ENCODE measurements at places on chromosomes 12 and 14. TPM values are rescaled to one million over a fixed set of nuclear protein-coding genes. Genes with fewer than 3 reads are reported as not detected.

Gene SLC6A13
- 7.0 TPM for total RNA-seq

Gene WNT5B
- 11.3 TPM for total RNA-seq

- H3K27me3 ChIP-seq = peaks cover 13% of the 10 kb centered on the region
- H3K27ac ChIP-seq = no peak overlapping the region
- H3K4me1 ChIP-seq = peaks cover 14% of the 10 kb centered on the region
- H3K36me3 ChIP-seq = no peaks in the 10 kb centered on the region
Measured at GRCh38 chr12:24256684-24257083, 307.2 kb upstream of the SOX5 start.

Gene EGLN3
- total RNA-seq = 13.2 TPM

DNA sequence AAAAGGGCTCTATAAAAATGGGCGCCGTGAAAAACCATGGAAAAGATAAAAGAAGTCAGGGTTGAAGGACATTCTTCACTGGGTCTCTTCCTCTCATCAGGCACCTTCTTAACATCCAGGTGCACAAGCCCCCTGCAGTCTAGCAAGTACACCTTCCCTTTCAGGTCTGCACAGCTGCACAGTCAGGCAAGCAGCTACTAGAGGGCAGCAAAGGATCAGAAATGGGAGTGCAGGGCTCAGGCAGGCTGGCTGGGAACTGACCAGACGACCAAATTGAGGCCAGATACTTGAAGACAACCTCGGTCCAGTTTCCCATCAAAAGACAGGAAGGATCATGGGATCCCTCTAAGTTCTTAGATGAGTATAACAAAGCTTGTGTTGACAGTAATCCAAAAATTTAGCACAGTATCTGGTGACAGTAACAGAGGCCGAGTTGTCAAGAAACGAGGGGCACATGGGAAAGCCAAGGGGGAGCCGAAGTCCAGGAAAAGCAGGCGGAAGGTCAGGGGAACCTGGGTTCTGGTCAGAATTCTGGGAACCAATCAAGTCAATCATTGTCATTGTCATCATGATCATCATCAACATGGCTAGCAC is 10.1 kb upstream of the GRIP1 start:
- peaks cover 9% of the 10 kb centered on the region for H3K4me1 ChIP-seq
- H3K4me3 ChIP-seq = no peak overlapping the region
- no peak for DNase-seq

Gene KRT73
- not detected for total RNA-seq

Gene LRCOL1
- not detected for total RNA-seq

Gene PTCSC3
- total RNA-seq = not detected

GRCh38 chr12:124738636-124739467 is 124.8 kb downstream of the SCARB1 start:
- H3K27ac ChIP-seq = peak overlapping the region; percentile 58
- DNase-seq = no peak

DNA sequence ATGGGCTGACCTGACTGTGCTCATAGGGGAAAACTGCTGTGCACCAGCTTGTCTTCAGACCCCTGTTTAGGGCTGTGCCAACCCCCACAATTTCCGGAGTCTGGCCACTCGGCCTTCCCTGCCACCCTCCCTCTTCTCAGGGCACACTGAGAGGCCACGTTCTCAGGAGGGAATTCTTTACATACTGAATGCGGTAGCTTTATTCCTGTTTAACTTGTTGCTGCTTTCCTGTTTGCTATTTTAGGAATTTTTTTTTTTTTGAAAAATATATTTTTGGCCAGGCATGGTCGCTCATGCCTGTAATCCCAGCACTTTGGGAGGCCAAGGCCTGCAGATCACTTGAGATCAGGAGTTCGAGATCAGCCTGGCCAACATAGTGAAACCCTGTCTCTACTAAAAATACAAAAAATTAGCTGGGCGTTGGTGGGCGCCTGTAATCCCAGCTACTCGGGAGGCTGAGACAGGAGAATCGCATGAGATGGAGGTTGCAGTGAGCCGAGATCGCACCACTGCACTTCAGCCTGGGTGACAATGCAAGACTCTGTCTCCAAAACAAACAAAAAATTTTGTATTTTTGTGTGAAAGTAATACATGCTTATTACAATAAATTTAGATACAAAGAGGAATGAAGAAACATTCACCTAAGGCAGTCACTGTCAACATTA is 39.5 kb downstream of the TPCN1 start:
- peaks cover 19% of the 10 kb centered on the region for H3K4me1 ChIP-seq
- H3K36me3 ChIP-seq = peaks cover 3% of the 10 kb centered on the region
- H3K4me3 ChIP-seq = peak overlapping the region; percentile 44
- H3K27ac ChIP-seq = peak overlapping the region; percentile 92

DNA sequence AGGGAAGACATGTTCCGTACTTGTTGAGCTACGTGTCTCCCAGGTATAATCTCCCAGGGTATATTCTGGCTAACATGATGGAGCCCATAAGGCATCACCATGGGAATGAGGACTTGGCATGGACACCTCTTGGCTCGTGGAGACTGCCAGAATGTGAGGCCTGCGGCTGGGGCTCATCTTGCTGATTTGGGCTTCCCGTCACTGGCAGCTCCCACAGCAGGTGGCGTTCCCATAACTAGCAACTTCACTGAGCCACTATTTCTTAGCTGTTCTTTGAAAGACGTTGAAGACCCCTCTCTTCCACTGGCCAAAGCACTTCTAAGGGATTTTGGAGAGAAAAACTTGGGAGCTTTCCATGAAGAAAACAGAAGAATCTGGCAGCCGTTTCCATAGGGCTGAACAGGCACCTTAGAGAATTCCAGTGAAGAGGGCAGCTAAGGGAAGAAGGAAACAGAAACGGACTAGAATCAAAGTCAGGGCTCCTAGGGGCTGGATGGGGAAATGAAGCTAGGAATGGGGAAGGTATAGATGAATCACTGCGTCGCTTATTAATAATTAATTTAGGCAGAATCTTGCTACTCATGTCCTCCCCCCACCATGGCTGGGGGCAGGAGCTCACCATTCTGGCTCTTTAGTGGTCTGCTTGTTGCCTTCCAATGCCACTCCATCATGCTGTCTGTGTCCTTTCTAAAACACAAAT is 39.7 kb upstream of the FOS start:
- DNase-seq = no peak
- no peak overlapping the region for H3K4me3 ChIP-seq
- H3K27ac ChIP-seq = no peak overlapping the region
- peaks cover 6% of the 10 kb centered on the region for H3K27me3 ChIP-seq
- peaks cover 36% of the 10 kb centered on the region for H3K4me1 ChIP-seq

DNA sequence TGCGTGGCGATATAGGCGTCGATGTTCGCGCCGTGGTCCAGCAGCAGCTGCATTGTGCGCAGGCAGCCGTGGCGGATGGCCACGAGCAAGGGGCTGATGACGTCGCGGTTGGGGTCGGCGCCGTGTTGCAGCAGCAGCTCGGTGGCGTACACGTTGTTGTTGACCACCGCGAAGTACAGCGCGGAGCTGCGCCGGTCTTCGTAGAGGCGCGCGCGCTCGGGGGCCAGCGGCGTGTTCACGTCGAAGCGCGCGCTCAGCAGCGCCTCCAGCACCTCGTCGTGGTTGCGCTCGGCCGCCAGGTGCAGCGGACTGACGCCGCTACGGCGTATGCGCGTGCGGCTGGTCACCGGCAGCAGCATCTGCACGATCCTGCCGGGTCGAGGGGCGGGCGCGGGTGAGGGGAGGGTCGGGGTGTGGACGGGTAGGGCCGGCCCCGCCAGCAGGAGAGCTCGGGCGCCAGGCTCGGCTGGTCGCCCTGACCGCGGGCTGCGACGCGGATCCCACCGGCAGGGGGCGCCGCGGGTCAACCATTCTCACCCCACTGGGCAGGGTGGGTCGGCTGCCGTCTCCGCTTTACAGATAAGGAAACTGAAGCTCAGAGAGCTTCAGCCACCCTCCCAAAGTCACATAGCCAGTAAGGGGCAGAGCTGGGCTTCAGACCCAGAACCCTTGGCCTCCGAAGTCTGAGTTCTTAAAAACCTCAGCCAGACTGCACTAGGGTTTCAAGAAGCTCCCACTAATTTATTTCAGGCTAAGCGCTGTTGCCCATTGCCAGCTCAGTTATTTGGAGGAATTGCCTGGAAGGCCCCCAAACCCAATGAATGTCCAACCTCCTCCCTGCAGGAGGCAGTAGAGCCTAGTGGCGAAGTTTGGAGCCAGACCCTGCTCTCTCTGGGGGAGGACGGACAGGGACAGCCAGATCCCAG is 12.4 kb downstream of the FAM181A start:
- no peaks in the 10 kb centered on the region for H3K36me3 ChIP-seq
- H3K27ac ChIP-seq = no peak overlapping the region
- H3K27me3 ChIP-seq = peaks cover 49% of the 10 kb centered on the region
- H3K4me1 ChIP-seq = peaks cover 9% of the 10 kb centered on the region
- H3K4me3 ChIP-seq = peak overlapping the region; percentile 55
- DNase-seq = peak; percentile 90

DNA sequence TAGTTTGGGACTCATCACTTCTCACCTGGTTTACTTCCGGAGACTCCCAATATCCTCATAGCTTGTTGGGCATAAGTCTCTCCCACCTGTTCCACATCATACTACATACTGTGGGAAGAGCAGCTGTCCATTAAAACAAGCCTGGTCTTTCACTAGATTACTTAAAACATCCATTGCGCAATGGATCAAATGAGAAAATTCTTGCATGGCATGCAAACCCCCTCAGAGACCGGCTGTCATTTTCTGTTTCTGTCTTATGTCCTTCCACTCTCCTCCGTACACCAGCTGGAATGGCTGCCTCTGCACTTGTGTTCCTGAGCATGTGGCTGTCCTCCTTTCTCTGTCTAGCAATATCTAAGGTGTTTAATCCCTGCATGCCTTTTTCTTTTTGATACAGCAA is 265.6 kb downstream of the TMEM117 start:
- H3K36me3 ChIP-seq = no peaks in the 10 kb centered on the region
- H3K4me1 ChIP-seq = no peaks in the 10 kb centered on the region
- H3K27ac ChIP-seq = no peak overlapping the region
- no peak for DNase-seq

DNA sequence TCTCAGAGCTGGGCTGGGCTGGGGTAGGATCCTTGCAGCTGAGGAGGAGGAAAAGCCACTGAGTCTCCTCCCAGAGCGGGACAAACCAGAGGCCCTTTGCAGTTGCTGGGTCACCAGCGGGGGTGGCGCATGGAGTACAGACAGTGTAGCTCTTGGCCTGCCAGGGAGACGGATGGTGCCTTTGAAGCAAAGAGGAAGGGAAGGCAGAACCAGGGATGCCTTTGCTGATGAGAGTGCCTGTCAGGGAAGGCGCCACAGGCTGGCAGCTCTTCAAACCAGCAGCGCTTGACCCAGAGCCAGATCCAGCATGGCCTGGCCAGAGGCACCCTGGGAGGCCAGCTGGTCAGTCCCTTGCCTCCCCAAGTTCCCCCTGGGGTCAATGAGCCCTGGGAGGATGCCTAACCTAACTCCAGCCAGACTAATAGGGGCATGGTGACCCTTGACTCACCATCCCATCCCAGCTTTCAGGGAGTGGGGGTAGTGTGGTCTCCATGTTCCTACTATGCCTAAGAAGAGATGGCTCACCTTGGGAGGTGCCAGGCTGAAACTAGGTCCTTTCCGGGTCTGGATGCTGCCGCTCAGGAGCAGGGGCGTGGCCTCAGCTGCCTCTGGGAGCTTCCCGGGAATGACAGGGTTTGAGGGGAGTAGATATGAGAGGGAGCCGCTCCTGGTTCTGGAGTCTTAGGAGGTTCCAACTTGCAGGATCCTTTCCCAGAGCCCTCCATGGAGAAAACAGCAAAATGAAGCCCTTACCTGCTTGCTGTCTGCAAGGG is 19.8 kb downstream of the VASH1 start:
- no peaks in the 10 kb centered on the region for H3K27me3 ChIP-seq
- peaks cover 16% of the 10 kb centered on the region for H3K4me1 ChIP-seq
- DNase-seq = no peak
- H3K36me3 ChIP-seq = peaks cover 13% of the 10 kb centered on the region
- H3K4me3 ChIP-seq = no peak overlapping the region
- H3K27ac ChIP-seq = no peak overlapping the region
